ENCODE measurements at places on chromosomes 2 and 18.

- no peak for DNase-seq
Measured at GRCh38 chr2:136188086-136188485, 70.1 kb upstream of the CXCR4 start.

DNA sequence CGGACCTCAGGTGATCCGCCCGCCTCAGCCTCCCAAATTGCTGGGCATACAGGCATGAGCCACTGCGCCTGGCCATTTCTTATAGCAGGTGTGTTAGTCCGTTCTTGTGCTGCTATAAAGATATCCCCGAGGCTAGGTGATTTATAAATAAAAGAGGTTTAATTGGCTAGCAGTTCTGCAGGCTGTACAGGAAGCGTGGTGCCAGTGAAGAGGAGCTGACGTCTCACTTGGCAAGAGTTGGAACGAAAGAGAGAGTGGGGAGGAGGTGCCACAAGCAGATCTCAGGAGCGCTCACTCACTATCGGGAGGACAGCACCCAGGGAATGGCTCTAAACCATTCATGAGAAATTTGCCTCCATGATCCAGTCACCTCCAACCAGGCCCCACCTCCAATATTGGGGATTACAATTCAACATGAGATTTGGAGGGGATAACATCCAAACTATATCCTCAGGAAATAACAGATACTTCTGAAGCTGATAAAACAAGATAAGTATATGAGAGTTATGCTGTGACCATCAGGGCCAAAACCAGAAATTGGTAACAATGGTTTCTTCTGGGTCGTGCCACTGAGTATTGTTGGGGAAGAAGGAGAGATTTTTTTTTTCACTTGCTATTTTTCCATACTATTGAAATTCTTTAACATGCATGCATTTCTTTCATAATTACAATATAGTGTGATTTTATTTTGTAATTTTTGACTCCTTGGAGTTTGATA lies 7.4 kb upstream of the RMC1 start:
- DNase-seq: no peak

- no peak for DNase-seq
Measured at GRCh38 chr18:6557057-6557769, 142.5 kb upstream of the L3MBTL4 start.

DNA sequence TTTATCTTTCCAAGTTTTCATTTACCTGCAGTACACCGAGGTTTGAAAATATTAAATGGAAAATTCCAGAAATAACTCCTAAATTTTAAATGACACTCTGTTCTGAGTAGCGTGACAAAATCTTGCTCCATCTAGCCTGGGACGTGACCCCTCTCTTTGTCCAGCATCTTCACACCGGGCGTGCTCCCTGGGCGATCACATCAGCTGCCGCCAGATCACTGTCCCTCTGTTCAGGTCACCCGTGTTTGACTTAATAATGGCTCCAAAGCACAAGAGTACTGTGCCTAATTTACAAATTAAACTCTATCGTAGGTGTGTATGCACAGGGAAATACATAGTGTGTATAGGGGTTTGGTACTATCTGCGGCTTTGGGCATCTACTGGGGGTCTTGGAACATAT lies 6.1 kb upstream of the TMEM185B start:
- DNase-seq: no peak

DNA sequence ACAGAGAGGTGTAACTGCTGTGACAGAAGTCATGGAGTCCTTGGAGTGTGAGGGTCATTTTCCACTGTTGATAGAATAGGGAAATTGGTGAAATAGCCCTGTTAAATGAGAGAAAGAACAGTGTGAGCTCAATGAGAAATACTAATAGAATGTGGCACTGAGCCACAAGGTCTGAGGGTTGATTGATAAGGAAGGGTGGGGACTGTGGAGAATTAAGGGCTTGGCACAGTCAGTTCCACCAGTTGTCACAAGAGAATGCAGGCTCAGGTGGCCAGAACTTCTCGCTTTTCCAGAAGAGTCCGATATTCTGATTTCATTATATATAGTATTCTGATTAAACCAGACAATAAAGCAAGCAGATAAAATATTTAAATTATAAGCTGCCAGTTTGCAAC lies 9.1 kb upstream of the IL1RN start:
- DNase-seq: no peak

- DNase-seq: no peak
Measured at GRCh38 chr2:34705551-34706247, 1106.6 kb upstream of the FAM98A start.

DNA sequence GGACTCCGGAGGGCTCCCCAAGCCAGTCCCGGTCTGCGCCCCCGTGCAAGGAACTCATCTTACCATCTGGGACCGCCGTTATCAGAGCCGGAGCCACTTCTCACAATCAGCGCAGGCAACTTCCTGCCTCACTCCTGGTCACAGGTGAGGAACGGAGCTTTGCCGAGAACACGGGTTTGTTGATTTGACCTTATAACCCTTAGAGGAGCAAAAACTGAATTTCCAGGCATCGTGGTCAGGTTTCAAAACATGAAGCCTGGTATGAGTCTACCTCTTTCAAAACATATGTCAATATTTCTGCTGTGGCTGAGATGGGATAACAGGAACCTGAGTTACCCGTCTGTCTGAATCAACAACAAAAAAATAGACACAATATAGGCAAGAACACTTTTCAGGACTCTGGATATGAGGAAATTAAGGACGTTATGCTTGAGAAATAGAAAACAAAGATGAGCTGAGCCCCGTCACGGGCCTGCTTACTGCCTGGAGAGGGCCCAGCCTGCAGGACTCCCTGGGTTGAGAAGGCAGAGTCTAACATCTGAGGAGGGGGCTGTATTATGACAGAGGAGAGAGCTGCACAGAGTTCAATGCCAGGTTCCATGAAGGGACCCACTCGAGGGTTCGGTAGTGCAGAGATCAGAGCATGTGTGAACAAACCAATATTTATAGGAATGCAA lies 148.7 kb downstream of the NDUFA10 start:
- DNase-seq: no peak

DNA sequence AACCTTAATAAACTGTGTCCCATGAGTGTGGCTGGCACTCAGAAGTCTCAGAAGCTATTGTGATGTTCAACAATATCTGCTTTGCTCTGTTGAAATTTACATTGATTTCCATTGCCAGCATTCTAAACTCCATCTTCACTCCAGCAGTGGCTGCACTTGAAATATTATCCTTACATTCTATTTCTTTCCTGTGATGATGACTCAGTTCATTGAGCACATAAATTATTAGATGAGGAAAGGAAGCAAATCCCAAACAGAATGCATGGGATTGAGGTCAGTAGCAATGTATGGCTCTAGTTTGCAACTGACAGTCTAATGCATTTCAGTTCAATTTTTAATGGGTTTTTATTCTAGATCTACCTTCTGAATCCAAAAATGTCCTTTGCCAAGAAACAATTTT lies 92.4 kb upstream of the TTN start:
- no peak for DNase-seq

GRCh38 chr18:34807106-34807796 lies 97.2 kb downstream of the DTNA start:
- no peak for DNase-seq

DNA sequence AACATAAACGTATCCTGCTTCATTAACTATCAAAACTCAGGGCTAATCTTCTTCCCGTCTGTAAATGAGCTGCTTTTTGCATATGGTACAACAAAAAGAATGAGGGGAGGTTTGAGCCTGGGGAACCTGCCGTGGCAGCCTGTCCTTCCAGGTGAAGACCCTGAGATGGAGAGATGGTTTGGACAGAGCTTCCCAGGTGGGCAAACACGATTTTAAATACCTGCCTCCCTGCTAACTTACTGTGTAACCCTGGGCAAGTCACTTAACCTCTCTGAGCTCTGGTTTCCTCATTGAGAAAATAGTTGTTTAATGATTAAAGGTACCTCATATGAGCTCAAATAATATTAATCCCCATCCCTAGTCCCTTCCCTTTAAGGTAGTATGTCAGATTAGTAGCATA lies 9.0 kb downstream of the EMX1 start:
- no peak for DNase-seq

DNA sequence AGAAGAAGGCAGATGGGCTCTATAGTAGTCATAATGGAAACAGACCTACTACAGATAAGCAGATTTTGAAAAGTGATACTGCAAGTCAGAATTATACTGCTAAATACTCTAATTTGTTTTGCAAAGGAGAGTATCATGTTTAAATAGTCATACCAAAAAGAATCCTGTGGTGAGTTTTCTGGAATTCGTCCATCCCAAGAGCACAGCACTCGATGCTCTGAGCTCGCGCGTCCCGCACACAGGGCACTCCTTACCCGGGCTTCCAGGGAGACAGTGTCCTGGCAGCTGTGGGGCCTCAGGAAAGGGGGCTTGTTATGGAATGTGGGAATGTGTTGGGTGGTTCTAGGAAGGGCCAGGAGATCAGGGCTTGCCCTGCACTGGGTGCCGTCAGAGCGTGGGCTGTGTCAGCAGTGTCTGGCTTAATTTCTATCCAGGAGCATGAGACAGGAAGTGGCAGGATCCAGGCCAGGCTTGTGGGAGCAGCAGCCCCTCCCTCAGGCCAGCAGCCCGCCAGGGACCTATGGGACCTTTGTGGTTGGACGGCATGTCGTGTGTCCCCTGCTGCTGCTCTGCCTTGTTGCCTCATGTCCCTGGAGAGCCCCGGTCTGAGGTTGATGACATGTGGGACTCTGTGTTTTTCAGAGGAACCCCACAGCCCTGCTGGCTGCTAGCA lies 193.2 kb upstream of the TPO start:
- no peak for DNase-seq

GRCh38 chr2:220811952-220812570 lies 760.0 kb downstream of the EPHA4 start:
- DNase-seq: no peak

GRCh38 chr2:20549691-20550348 lies 101.1 kb downstream of the HS1BP3 start:
- DNase-seq: no peak

DNA sequence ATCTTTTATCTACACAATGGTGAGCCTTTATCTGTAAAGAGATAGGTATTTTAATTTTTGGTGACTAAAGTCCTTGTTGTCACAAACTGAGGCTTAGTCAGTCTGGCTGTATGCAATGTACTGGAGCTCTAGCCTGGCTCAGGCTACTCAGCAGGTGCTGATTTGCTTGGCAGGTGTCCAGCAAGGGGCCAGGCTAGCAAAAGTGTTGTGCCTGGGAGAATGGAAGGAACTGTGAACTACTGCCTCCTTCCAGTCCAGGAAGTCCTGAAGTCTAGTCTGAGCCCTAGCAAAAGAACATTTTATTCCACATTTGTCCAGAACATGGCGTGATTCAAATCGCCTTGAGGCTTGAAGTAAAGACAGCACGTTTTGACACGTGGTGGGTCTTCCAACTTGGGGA lies 260.5 kb downstream of the CCDC85A start:
- no peak for DNase-seq

DNA sequence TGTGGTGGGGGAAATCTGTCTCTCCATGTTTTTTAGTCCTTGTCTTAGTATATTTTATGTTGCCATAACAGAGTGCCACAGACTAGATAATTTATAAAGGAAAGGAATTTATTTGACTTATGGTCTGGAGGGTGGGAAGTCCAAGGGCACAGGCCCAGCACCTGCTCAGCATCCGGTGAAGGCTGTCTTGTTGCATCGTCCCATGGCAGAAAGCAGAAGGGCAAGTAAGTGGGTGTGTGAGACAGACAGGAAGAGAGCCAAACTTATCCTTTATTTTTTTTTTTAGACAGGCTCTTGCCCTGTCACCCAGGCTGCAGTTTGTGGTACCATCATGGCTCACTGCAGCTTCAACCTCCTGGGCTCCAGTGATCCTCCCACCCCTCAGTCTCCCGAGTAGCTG lies 98.1 kb downstream of the HS1BP3 start:
- no peak for DNase-seq

GRCh38 chr2:238787501-238787900 lies 60.4 kb upstream of the TWIST2 start:
- DNase-seq: no peak

- DNase-seq: no peak
Measured at GRCh38 chr2:24945907-24946306, 25.8 kb downstream of the DNAJC27 start.

DNA sequence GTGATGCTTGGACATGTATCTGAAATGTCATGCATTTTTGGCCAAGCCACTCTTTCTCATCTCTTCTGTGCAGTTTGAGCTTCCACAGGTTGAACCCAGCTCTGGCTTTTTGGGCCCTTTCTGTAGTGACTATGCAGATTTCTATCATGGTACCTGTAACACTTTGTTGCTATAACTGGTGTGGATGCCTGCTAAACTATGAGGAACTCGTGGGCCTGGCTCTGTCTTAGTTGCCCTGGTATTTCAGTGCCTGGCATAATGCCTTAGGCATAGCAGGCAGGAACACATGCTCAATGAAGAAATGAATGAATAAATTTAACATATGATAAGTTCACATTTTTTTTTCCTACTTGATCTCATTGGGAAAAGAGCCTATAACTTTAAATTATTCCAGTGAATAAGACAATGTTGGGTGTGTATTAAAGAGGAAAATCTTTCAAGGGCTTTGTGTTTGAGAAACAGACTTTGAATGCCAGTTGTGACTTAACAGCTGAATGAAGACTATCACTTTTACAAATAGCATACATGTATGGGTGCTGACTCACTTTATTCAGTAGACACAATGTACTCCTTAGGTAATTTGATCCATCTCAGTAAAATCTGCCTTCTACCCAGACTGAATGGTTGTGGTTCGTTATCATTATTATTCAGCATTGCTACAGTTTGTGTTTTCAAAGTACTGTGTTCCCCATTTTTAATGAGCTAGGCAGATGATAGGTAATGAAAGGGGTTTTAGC lies 86.4 kb upstream of the MAP4K3 start:
- no peak for DNase-seq

DNA sequence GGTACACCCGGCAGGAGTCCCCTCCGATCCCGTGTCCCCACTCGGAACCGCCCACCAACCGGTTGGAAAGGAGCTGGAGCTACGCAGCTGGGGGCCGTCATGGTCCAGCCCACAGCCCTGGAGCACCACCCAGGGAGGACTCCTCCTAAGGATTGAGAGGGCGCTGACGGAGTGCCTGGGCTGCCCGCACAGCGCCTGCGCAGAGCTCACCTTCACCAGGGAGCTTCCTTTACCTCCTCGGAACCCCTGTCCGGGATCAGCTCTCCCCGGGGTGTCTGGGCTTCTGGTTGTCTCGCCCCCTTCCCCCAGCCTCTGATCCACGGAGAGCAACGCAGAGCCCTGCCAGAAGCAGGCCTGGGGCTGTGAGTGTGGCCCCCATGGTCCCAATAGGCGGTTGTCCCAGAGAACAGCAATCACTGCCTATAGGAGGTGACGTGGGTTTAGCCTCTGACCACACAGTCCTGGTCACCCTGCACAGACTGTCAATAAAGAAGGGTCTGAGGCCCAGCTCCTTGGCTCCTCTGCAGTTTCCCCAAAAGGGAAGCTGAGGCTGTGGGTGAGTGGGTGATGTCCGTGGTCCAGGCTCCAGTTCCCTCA lies 14.6 kb downstream of the ALPG start:
- no peak for DNase-seq

DNA sequence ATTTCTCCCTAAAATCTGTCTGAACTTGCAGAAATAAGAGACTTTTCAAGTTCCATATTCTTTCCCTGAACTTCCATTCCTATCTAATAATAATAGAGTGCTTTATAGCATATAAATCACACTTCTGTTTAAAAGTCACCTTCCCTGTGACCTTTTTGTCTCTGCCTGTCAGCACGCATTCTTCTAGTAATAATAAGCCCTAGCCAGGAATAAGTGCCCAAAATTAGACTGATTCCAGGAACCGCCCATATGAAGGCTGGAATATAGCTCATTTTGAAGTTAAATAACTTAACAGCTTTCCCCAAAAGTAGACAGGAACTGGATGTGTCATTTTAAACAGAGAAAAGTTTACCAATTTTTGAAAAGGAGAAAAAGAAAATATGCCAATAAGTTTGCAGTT lies 576.5 kb downstream of the EPHA4 start:
- no peak for DNase-seq
